Stimulated activated CD4-positive, alpha-beta T cell treated with anti-CD3 and anti-CD28 coated beads, Interleukin-12 subunit alpha, Interleukin-12 subunit beta, amount 100 ng/mL, for 48 hours (primary cell): ENCODE measurements at places on chromosomes 13 and 19.

DNA sequence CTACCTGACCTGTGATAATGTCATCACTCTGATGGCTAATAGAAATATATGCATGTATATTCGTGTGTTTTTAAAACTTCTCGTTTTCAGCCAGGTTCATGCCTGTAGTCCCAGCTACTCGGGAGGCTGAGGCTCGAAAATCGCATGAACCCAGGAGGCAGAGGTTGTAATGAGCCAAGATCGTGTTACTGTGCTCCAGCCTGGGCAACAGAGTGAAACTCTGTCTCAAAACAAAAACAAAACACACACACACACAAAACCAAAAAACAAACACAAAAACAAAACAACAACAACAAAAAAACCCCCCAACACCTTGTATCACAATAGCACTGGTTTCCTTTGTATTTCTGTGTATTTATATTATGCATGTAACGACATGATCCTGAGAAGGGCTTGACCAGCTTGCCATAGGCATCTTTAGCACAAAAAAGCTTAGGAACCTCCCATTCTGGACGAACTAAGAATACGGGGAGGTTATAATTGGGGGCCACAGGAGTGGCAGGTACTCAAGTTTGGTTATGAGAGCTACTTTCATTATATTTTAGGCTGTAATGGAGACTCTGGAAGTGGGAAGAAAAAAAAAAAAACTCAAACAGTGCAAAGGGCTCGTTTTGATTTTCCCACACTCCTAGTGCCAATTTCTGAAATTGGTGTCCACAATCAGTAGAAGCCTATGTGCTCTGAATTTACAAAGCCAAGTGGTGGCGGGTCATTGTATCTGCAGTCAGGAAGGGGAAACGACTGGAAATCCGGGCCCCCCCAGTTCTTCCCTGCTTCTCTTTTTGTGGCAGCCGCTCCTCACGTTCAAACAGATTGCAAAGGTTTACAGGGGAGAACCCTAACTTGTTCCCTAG lies 1.2 kb upstream of the ACP7 start:
- DNase-seq: no peak

GRCh38 chr13:107091428-107091827 lies 523.5 kb upstream of the ARGLU1 start:
- DNase-seq: no peak

GRCh38 chr13:112057736-112058518 lies 9.0 kb upstream of the SOX1 start:
- DNase-seq: no peak

GRCh38 chr19:1068009-1069001 lies 1.3 kb downstream of the ARHGAP45 start:
- no peak for DNase-seq

DNA sequence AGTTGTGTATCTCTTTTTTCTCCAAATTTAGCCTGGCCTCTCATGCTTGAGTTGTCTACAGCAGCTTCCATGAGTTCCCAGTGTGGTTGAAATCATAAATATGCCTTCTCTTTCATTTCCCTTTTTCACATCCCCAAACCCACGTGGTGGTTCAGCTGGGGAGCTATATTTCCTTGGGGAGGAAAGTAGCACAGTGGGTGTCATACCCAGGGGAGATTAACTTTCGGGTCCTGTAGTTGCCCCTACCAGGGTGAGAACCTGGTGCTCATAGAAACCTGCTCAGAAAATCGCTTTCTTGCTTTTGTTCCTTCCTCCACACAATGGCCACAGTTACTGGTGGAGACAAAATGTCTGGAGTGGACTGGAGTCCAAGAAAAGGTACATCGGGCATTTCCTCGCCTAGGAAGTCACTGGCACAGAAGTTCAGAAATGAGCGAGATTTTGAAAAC lies 7.0 kb upstream of the LILRA4 start:
- no peak for DNase-seq

DNA sequence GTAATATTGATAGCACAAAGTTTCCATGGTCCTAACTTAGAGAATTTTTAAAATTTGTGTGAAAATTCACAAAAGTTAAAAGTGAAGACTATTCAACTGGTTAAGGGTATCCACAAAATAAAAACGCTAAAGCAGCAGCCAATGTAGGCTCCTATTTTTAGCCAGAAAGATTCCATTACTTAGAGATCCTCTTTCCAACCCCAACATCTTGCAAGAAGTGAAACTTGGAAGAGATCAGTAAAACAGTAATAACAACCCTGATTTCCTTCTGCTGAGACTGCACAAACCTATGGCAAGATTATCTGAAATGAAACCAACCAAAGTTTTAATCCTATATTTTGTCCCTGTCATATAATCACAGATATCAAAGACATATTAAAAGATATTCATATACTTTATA lies 8.5 kb downstream of the TBC1D4 start:
- no peak for DNase-seq

DNA sequence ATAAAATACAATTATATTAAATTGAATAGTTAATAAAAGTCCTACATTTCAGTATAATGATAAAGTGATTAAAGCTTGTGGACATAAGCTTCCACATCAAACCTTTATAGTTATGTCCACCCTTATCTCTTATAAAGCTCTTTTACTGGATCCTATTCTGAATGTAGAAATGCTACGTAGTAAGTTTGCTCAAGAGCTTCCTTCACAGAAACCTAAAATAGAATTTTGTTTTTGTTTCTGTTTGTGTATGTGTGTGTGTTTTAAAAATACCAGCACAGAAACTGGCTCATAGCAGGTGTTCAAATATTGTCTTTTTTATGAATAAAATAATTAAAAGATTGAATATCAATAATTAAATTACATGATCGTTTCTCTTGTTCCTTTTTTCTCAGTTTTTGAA lies 21.0 kb upstream of the UFM1 start:
- DNase-seq: no peak
